Bone marrow (tissue), 2 donors: ENCODE measurements at places on chromosomes 2 and 18.

DNA sequence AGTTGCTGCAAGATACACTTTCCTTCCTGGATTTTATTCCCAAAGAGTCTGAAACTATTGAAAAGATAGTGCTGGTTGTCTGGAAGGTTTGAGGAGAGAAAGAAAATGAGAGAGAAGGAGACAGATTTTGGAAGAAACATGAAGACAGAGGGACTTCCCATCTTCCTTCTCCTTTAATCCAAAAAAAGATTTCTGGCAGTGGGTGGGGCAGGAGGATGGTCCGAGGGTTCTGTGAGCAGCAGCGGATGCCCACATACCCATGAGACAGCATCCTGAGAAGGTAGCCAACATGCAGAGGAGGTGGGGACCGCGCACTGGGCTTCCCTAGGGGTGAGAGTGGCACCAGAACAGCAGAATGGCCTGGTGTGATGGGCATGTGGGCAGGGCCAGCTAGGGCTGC lies 84.6 kb downstream of the APOB start:
- DNase-seq = no peak

DNA sequence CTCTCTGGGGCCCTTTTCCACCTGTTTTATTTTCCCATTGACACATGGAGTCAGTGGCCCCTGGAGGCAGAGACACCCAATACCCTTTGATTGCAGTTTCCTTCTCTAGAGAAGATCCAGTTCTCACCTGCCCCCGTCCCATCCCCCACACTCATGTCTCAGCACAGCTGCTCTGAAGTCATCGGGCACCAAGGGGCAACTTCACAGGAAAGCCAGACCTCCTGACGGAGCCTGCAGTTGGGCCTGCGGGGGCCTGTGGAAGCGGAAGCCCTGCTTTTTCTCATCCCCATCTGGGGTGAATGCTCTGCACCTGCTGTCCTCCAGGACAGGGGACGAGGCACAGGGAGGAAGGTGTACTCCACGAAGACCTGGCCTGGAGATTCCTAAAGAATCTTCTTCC lies 308.3 kb upstream of the EPAS1 start:
- no peak for DNase-seq

DNA sequence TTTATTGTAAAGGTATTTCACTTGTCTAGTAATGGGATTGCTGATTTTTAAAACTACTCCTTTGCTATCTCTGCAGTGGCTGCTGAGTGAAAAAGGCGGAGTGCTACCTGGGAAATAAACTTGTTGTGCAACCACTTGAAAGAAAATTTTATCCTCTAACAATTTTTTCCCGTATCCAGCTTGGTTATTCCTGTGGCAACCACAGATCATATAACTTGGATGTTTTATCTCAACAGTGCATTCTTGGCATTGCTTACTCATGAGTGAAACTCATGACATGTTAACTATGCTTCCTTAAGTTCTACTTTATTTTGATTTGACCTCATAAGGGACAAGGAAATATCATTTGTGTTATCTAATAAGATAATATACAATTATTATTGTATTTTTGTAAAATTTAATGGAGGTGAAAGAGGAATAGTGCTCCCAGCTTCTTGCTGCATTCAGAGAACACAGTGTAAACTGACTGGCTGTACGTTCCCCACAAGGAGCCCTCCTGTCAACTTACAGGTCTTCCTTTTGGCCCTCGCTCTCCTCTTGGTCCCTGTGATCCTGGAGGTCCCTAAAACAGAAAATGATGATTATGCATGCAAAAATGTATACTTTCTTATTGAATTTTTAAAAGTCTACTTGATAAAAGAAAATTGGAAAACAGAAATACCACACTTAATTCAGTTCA lies 82.7 kb downstream of the COL5A2 start:
- DNase-seq = no peak

- no peak for DNase-seq
These were observed 182.8 kb downstream of the NBAS start for GRCh38 chr2:15378148-15378908.

DNA sequence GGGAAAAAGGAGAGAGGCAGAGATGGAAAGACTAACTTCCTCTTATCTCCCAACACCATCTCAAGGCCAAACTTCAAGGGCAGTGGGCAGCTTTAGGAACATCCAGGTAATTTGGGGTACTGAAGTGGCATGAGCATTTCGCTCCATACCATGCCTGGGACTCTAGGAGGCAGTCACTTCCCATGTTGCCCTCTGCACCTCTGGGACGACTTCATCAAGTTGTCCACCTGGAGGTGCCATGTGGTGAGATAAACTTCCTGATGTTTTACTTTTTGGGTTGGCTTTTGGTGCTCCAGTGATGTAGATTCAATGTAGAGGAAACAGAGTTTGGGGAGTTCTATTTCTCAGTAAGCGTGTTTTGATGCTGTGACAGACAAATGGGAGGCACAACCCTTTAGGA lies 56.3 kb upstream of the UPP2 start:
- no peak for DNase-seq

GRCh38 chr2:46849721-46850556 lies 65.7 kb downstream of the MCFD2 start:
- DNase-seq = no peak

DNA sequence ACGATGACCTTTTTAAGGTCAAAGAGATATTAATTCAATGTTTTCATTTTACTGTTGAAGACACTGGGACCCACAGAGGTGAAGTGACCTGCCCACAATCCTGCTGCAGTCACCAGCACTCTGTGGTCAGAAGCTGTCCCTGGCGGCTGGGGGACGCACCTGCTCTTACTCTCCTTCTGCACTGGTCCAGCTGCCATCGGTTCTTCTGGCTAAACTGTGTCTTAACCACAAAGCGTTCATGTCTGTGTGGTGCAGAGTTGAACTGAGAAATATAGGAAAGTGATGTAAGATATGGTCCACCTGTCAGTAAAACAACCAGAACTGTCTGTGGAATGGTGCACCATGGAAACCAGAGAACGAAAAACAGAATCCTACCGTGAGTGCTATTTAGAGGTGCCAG lies 44.9 kb upstream of the SMIM21 start:
- DNase-seq = no peak

- DNase-seq = no peak
These were observed 24.7 kb upstream of the COLEC12 start for GRCh38 chr18:525036-525797.

DNA sequence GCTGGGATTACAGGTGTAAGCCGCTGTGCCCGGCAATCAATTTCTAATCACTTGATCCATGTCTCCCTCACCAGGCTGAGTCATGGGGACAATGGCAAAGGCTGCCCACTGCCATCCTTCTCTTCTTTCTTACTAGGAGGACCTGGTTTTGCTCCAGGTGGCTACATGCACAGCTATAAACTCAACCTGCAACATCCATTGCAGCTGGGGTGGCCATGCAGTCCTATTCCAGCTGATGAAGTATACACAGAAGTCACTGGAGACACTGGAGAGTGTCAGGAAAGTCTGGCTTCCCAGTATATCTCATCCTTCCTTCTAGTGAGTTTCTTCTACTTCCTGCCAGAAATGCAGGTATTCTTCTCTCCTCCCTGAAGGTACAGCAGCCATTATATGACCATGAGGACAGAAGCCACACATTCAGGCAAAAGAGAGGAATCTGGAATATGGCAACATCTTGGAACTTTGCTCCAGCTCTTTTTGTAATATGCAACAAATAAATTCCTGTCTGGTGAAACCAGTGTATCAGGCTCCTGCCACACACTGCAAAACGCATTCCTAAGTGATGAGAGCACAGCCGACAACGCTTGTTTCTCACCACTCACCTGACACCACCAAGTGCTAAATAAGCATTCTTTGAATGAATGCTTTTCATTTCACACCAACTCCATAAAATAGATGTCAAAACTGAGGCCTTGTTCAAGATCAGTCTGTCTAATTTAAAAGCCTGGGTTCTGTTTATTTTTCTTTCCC lies 32.3 kb downstream of the SCTR start:
- DNase-seq = no peak

- DNase-seq = no peak
These were observed 320.3 kb downstream of the RNF144A start for GRCh38 chr2:7237466-7237865.

- DNase-seq = no peak
These were observed 1.8 kb downstream of the ATP9B start for GRCh38 chr18:79071037-79071436.

DNA sequence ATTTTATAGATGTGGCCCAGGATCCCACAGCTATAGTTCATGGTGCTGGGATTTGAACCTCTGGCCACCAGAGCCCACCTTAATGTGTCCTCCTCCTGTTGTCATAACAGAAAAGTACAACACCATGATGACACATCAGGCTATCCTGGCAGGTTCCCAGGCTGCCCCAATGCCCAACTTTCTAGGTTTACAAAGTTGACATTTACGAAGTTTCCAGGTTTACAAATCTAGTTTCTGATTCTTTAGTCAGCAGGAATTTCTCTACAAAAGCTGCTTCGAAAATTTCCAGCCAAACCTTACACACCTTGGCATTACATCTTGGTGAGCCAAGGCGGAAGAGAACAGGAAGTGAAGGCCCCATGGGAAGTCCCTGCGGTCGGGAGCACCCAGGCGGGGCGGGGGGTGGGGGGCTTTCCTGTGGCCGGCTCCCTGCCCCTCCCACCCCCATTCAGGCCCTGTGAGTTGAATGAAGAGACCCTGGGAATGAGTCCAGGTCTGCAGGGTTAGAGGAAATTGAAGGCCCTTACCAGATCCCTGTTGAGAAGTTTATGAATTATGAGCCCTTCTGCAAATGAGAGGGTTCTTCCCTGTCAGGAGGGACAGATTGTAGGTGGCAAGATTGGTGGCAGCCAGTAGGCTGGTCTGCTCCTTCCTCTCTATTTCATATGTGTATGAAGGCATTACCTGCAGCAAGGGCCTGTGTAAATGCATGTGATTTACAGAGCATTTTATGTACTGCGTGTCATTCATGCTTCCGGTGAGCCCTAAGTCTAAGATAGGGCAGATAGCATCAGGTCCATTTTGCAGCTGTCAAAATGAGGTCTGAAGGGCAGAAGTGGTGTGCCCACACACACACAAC lies 11.1 kb upstream of the IL1RN start:
- no peak for DNase-seq

- DNase-seq = no peak
These were observed 1.4 kb downstream of the MSH2 start for GRCh38 chr2:47404356-47404755.

GRCh38 chr18:70413455-70413854 lies 124.6 kb downstream of the SOCS6 start:
- no peak for DNase-seq

- no peak for DNase-seq
These were observed 75.7 kb upstream of the TFCP2L1 start for GRCh38 chr2:121360566-121361300.

DNA sequence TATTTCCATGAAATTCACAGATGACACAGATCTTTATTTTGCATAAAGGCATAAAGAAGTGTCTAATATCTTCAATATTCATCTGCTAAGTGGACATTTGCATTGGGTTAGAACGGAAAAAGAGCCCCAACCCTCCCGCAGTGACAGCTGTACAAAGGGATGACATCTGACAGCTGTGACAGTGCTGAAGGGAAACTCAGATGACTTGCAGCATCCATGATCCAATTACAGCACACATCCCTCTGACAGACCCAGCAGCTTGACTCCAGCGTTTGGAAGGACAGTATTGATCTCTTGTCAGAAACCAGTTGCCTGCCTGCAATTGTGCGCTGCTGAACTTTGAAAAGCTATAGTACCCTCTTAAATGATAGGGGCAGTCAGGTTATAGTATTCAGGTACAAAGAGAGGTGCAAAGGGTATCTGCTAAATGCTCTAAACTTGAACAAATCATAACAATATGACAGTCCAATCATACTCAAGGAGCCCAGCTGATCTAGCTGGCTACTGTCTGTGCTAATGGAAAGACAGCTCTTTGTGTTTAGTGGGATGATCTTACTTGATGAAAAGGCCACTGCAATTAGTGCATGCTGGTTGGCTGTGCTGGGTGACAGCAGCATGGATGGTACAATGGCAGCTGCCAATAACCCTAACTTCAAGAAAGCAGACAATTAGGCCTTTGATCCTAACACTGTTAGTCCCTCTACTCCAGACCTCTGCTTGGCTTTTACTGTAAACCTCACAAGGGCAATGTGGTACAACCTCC lies 599.2 kb downstream of the NR4A2 start:
- no peak for DNase-seq
